Stimulated activated CD4-positive, alpha-beta T cell treated with anti-CD3 and anti-CD28 coated beads, Interleukin-1b, Interleukin-23, amount 100 ng/mL, for 1 hour (primary cell): ENCODE measurements at places on chromosomes 6 and 20.

DNA sequence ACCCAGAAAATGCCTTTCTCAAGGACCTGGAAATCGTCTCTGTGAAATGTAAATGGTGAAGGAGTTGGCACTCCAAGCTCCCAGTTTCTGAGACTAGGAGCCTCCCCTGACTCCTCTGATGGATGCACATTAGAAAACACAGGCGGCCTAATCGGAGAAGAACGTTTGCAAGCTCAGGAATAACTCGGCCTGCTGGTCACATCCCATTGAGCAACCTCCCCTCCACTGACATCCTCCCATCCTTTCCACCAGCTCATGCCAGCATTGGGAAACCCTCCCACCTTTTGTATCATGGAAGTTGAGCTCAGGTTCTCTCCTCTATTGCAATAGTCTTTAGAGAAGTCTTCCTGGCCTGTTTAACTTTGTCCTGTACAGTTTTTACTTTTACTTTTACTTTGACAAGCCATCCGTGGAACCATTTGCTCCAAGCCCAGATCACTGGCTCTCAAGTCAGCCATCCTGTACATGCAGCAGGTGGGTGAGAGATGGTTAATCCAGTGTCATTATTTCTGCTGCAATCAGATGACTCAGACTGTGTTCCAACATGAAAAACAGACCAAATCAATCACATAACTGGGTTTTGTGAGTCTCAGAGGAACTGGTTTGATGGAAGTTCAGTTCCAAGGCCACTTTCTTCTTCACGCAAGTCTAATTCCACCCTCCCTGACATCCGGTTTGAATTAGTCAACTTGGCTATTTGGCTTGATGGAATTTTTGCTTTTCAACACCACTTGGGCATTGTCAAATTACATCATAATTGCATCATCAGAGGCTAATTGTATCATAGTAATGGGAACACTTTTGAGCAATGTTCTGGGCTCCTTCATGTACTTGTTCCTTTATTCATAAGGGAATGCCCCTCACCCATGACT lies 619.4 kb upstream of the CDH4 start:
- no peak for DNase-seq

- DNase-seq: no peak
These were observed 454.9 kb upstream of the JARID2 start for GRCh38 chr6:14790976-14791375.

DNA sequence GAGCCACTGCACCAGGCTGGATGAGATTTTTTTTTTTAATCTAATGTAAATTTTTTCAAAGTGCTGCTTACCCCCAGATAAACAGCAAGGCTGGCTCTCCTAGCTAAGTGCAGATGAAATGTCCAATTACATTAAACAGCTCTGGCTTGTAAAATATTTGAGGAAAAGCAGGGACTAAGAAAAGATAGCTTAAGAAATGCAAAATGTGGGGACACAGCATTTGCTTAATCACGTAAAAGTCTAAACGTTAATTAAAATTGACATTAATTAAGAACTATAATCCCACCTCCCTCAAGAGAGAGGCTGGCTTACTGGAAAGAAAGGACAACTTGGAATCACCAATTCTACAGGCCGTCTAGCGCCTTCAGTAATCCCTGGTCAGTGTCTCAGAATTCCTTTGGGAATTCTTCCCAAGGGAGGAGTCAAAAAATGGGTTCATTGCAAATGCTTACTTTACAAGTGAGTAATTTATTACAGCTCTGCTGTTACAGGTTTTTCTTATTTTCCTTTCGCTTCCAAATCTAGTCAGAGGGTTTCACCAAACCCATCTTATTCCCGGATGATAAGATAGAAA lies 13.6 kb upstream of the MARCKS start:
- DNase-seq: no peak

GRCh38 chr20:48825566-48825920 lies 2.3 kb downstream of the PREX1 start:
- DNase-seq: no peak

DNA sequence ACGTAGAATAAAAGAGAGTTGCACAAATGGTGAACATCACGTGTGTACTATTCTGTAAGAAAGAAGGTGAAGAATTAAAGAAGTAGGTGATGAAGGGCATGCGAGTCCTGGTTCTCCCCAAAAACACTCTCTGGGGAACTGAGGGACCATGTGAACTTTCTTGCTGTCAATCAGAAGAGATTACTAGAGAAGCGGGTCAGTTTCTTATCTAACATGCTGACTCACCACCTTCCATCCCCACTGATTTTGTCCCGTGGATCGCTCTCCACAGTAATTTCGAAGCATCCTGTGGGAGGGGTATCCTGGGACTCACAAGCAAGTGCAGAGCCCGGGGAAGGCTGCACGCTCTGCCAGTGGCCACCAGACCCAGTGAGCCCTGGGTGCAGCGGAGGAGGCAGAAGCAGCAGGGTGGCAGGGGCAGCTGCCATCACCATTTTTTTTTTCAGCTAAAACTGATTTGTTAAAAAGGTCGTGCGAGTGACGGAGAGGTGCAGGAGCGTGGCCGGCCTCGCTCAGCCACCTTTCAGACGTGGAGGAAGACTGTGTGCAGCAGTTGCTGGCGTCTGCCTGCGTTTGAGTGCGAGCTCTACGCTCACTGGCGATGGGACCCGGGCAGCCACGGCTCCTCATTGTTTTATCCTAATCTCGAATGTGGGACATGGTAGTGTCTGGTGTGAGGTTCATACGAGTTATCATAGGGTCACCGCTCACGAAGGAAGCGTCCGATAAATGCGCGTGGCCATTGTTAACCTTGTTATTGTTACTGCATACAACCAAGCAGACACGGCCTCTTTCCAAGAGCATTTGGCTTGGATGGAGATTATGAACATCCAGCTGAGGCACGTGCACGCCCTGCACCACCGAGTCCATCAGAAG lies 28.0 kb upstream of the SLCO4A1 start:
- DNase-seq: no peak

- peak; percentile 41 for DNase-seq
These were observed 167.4 kb upstream of the OLIG3 start for GRCh38 chr6:137661601-137662000.

DNA sequence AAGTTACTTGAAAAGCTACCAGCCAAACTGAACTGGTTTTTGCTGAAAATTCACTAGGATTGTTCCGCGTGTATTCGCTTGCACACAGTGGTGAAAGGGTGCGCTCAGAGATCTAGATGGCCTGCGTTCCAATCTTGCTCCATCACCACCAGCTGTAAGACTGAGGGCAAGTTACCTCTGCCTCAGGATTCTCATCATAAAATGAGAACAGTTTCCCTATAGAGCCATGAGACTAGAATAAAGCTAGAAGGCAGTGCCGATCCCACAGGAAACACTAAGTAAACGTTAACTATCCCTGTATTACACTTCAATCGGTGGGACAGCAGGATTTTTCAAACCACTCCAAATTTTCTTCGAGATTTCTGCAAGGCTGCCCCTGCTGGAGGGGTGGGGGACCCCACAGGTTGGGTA lies 838 bp downstream of the AHCY start:
- no peak for DNase-seq

DNA sequence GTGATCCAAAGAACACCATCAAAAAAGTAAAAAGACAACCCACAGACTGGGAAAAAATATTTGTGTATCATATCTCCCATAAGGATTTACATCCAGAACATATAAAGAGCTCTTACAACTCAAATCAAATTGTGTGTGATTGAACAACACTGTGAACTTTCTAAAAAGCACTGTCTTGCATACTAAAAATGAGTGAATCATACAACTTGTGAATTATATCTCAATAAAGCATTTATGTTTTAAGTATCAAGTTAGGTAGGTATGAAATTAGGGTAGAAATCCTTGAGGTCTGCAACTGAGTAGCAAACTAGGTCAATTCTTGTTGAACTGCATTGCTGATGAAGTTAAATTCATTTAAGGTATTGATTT lies 14.1 kb downstream of the SAMHD1 start:
- DNase-seq: no peak
